Thoracic aorta (tissue), 2 donors: ENCODE measurements at places on chromosomes 2 and 18. TPM values are rescaled to one million over a fixed set of nuclear protein-coding genes. Genes with fewer than 3 reads are reported as not detected.

INPP5D gene
- total RNA-seq: 24.2 TPM

- H3K27me3 ChIP-seq: no peaks in the 10 kb centered on the region
- H3K27ac ChIP-seq: no peak overlapping the region
- H3K4me1 ChIP-seq: no peaks in the 10 kb centered on the region
- DNase-seq: peak; percentile 21
- H3K4me3 ChIP-seq: peak overlapping the region; percentile 52
These were observed 50.1 kb upstream of the LPIN2 start for GRCh38 chr18:3062798-3063680.

DNA sequence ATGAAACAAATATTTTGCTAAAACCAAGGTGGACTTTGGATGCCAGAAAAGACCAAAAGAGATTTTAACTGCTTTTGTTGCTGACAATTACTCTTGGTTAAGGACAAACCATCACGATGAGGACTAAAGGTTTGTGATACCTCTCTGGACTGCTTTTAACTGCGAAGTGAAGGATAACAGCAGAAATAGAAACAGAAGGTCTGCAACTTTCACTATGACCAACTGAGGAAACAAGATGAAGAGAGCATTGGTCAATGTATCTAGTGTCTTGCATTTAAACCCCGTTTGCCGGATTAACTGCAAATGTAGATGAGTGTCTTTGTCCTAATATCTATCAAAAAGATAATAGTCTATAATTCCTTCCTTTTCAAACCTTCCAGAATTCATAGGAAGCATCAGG, 541.7 kb downstream of the ERBB4 start:
- no peak for DNase-seq
- no peak overlapping the region for H3K4me3 ChIP-seq
- no peak overlapping the region for H3K27ac ChIP-seq
- H3K27me3 ChIP-seq: no peaks in the 10 kb centered on the region

ST6GAL2 gene
- 71.1 TPM for total RNA-seq

- no peak for DNase-seq
- H3K4me3 ChIP-seq: no peak overlapping the region
- no peaks in the 10 kb centered on the region for H3K36me3 ChIP-seq
- H3K27ac ChIP-seq: no peak overlapping the region
- H3K27me3 ChIP-seq: no peaks in the 10 kb centered on the region
These were observed 1036.5 kb upstream of the CNTNAP5 start for GRCh38 chr2:122988395-122989221.

DNA sequence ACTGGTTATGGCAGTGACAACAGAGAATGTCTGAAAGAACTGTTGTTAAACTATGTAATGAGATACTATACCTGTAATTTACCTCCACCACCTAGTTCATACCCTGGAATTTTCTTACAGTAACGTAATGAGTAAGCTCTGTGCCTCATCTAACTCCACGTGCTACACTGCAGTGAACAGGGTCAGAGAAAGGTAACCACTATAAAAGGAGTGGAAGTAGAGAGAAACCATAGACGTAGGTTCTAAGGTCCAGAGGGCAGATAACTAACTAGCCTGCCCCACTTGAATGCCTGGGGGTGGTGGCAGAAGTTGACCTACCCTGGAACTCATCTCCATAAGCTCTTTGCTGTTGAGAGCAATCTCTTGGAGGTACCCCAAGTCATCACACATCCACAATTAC, 32.0 kb upstream of the B4GALT6 start:
- peaks cover 7% of the 10 kb centered on the region for H3K4me1 ChIP-seq
- DNase-seq: no peak
- H3K27me3 ChIP-seq: no peaks in the 10 kb centered on the region
- H3K4me3 ChIP-seq: no peak overlapping the region

ATP6V1B1 gene
- 1.4 TPM for total RNA-seq

SNORC gene
- 0.41 TPM for total RNA-seq
